ENCODE measurements at places on chromosomes 12 and 14. TPM values are rescaled to one million over a fixed set of nuclear protein-coding genes. Genes with fewer than 3 reads are reported as not detected.

The IGFBP6 gene
- total RNA-seq: 55.3 TPM

The NR1H4 gene
- 0.15 TPM for total RNA-seq

The FICD gene
- 8.4 TPM for total RNA-seq

The LRP1-AS gene
- not detected for total RNA-seq

The PLEKHD1 gene
- total RNA-seq: not detected

The BEGAIN gene
- total RNA-seq: 0.05 TPM

The NRXN3 gene
- total RNA-seq: 0.92 TPM

The ST8SIA1 gene
- total RNA-seq: 1.0 TPM

The ACRBP gene
- total RNA-seq: 0.58 TPM

The ANKS1B gene
- total RNA-seq: not detected

The GLT8D2 gene
- total RNA-seq: 3.8 TPM
